ENCODE measurements at places on chromosomes 16 and 17.
A peak's percentile ranks its signal among the peaks of the same experiment; 100 is the strongest.

DNA sequence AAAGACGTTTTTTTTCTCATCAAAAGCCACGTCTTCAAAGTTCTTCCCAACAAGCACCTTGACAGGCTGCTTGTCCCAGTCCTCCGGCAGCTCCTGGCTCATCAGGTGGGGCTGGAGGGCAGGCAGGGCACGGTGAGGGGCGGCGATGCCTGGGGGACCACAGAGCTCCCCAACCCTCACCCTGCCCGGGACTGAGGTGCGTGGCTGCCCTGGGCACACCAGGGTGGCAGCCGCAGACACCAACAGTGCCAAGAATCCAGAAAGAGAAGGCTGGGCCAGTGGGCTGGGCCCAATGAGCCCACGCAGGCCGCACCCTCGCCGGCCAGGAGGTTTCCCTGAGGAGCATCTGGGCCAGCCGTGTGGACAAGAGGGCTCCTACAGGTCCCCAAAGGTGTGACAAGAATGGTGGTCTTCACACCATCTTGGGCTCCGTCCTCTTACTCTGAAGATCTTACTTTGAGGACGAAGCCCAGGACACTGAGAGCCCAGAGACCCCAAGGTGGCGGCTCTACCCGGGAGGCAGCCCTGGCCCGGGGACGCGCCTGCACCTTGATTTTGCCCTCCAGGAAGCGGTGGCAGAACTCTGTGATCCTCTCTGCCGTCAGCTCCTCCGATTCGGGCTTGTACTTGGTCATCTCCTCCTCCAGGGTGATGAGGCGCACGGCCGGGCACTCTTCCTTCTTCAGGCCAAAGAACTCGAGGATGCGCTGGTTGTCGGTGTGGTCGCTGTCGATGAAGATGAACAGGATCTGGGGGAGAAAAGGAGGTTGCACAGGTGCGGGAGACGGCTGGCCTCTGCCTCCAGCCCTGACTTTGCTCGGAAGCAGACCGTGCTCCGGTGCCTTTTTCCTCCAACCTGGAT lies 11.3 kb upstream of the PPP1R27 start:
- DNase-seq = no peak

- DNase-seq = no peak
Measured at GRCh38 chr16:72798264-72798663, 249.7 kb downstream of the ZFHX3 start.

DNA sequence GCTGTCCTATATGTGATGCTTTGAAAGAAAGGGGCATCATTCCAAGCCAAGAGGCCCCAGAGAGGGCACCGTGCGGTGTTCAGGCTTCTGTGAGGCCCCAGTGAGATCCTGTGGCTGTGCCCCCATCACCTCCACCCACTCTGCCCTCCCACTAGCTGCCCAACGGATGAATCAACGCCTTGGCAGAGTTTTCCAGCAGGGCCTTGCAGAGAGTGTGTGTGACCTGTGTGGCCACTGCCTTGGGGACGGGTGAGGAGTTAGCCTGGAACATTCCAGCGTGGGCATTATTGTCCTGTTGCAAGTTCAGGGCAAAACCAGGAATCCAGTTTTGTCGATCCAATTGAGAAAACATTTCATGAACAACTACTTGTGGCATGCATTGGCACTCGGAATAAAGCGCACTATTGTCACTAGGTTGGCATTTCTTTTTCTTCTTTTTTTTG lies 53.7 kb downstream of the SF3B3 start:
- no peak for DNase-seq

DNA sequence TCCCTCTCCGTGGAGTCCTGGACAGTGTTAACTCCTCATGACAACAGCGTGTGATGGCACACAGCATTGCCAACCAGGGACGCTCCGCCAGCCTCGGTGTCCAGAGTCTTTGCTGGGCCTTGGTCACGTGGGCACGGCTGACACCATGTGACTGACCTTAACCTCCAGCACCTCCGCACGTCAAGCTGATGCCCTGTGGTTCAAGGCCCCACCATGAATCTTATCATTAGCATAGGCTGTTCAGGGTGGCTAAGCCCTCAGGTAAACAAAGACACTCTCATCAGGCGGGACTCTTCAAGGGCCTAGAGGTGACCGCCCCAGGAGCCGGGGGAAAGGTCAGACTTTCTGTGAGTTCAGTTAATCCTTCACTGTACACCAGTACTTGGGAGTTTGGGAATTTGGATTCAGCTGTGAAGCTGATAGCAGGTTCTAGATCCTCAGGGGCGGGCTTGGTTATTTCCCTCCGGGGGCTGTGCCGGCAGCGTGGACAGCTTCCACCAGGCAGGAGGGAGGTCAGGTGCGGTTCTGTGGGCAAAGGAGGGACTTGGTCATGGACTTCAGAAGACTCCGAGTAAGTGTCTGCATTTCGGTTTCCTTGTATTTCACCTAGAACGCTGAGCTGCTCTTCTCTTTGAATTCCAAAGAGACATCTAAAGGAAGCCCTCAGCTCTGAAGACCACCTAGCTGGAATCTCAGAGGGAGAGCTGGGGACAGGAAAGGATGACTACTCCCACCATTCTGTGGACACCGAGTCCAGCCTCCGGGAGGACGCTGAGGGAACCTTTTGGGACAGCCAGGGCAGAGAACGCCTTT lies 195.5 kb upstream of the CIBAR2 start:
- DNase-seq = no peak

- peak; percentile 75 for DNase-seq
Measured at GRCh38 chr17:82781894-82782274, 30.0 kb downstream of the TBCD start.

GRCh38 chr16:80080287-80080851 lies 460.4 kb upstream of the DYNLRB2 start:
- DNase-seq = no peak

DNA sequence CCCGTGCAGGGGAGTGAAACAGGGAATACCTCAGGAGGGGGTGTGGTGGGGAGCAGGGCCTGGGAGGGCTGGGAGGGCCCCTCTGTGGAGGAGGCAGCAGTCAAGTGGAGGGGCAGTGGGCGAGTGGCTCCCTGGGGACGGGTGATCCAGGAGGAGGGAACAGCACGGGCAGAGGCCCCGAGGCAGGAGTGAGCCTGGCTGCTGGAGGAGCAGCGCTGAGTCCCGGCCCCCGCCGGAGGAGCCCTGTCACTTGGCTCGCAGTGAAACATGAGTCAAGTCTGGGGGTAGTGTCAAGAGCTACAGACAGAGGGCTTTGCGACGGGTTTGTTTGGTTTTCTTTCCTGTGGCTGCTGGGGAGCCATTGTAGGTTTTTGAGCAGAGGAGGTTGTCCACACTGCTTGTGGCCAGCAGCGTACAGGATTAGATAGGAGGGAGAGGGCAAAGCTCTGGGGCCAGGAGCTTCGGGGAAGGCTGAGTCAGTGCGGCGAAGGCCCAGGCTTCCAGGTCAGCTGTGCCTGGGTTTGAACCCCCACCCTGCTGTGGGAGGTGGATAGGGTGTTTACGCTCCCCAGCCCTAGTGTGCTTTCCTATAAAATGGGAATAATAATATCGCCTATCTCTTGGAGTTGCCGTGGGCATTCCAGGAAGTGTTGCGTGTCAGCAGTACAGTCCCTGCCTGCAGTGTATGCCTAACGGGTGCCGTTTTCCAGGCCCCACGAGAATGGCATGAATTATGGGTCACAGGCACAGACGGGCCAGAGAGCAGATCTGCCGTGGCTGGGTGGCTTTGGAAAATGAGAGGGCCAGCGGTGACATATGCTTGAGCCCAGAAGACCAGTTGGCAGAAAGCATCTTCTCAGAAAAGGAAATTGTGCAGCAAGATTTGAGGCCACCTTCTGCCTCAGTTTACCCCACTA lies 115.9 kb upstream of the CIBAR2 start:
- DNase-seq = no peak

DNA sequence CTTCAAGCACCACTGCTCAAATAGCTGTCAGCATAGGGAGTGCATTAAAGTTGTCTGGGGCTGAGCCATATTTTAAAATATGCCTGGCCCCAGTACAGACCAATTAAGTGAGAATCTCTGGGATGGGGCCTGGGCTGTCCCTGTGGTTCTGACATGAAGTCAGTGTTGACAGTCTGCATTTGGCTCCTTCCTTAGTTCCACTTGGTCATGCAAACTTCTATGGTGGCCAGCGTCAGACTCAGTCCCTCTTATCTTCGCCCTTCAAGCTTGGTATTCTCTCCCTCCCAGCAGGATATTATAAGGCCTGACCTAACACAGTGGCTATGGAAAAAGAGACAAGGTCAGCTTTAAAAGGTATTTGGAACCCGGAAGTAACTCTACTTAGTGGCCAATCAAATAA lies 177.2 kb downstream of the PMP22 start:
- DNase-seq = no peak

GRCh38 chr17:61404663-61404912 lies 4.9 kb downstream of the TBX2 start:
- DNase-seq = no peak

DNA sequence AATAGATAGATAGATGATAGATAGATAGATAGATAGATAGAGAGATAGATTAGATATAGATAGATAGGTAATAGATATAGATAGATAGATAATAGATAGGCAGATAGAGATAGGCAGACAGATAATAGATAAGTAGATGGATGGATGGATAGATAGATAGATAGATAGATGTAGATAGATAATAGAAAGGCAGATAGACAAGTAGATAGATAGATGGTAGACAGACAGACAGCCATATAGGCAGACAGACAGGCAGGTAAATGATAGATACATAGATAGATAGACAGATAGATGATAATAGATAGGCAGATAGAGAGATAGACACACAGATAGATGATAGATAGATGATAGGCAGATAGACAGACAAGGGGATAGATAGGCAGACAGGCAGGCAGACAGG lies 191.4 kb upstream of the TNRC6C start:
- DNase-seq = no peak

GRCh38 chr17:55317284-55317683 lies 52.5 kb downstream of the HLF start:
- no peak for DNase-seq

- DNase-seq = no peak
Measured at GRCh38 chr16:89396156-89396555, 94.2 kb downstream of the ANKRD11 start.

DNA sequence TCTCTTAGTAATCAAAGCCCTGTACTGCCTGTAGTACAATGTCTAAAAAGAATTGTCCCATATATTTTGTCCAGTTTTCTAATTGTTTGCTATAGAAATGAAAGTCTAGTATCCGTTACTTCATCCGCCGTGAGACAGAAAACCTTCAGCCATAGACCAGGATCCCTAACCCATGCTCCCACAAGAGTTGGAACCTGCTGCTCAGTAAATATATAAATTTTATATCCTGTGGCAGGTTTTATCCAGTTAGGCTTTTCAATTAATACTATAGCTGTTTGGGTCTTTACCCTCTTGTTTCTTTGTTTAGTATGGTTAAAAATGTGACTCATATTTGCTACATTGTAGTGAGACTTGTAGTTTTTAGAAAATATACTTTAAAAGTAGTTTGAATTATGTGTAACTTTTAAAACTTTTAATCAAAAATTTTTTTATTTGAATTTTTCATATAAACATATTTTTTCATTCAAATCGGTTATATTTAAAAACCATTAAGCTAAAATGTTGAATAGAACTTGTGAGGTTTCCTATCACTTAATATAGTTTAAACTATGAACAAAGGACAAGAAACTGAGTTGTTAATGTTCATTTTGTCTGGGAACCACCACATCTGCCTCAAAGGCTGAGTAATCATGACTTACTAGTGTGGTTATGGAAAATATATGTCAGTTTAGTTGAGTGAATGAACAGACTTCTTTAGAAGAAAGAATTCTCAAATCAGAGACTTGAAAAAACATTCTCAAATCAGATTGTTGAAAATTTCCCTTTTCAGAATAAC lies 54.8 kb downstream of the VMP1 start:
- no peak for DNase-seq

- DNase-seq = no peak
Measured at GRCh38 chr16:17343028-17343427, 127.7 kb downstream of the XYLT1 start.

GRCh38 chr16:85686912-85687591 lies 1.7 kb downstream of the GINS2 start:
- no peak for DNase-seq

DNA sequence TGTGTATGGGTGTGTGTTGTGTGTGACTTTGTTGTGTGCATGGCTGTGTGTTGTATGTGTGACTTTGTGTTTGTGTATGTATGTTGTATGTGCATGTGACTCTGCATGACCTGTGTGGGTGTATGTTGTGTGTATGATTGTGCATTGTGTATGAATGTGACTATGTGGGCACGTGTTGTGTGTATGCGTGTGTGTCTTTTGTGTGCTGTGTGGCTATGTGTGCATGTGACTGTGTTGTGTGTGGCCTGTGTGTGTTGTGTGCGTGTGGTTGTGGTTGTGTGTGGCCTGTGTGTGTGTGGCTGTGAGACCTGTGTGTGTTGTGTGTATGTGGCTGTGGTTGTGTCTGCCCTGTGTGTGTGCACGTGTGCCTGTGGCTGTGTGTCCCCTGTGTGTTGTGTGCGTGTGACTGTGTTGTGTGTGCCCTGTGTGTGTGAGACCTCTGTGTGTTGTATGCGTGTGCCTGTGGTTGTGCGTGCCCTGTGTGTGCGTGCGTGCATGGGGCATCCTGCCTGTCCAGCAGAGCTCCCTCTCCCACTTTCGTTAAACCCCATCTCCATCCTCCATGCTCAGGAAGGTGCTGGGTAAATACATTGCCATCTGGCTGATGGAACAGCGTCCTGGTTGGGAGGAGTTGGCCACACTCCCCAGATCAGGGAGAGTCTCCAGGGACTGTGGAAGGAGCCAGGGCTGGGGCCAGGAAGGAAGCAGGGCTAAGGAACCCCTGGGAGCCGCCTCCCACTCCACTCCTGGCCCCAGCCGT lies 90.1 kb upstream of the GSE1 start:
- no peak for DNase-seq

DNA sequence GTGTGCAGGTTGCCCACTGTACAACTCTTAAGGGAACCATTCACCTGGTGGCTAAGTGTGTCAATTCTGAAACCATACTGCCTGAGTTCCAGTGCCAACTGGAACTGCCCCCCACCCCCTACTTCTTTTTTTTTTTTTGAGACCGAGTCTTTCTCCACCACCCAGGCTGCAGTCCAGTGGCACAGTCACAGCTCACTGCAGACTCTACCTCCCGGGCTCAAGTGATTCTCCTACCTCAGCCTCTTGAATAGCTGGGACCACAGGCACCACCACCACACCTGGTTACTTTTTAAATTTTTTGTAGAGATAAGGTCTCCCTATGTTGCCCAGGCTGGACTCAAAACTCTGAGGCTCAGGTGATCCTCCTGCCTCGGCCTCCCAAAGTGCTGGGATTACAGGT lies 40.4 kb upstream of the DHX8 start:
- DNase-seq = no peak

DNA sequence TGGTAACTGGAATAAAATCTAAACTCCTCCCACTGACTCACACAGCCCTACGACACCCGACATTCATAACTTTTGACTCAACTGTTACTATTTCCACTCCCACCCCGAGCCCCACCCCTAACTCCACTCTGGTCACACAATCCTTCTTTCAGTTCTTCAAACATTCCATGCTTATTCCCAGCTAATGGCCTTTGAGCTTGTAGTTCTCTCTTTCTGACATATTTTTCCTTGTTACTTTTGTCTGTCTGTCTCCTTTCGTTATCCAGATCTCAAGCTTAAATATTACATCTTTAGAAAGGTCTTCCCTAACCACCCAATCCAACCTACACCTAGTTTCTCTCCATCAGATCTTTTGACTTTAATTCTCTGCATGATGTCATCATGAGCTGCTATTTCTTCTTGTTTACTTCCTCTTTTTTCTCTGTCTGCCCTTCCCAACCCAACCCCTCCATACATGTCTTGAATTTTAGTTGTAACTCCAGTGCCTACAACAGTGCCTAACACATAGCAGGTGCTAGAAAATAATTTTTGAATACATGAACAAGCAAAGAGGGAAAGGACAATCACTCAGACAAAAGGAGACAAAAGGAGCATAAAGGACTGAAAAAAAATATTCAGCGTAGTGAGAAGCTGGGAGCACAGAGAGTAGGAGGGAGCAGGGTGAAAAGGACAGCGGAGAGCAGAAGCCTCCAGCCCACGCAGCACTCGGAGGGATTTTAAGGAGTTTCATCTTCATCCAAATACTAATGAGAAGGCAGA lies 65.2 kb upstream of the SMIM36 start:
- DNase-seq = no peak

Data from NCI-H187 treated with DMSO at 0.1 percent for 48 hours (cell line).